Left ventricle myocardium inferior (tissue), 1 donor: ENCODE measurements at places on chromosomes 7 and 10.

GRCh38 chr7:38215735-38216670 is 38.0 kb downstream of the STARD3NL start:
- DNase-seq = peak; percentile 69

DNA sequence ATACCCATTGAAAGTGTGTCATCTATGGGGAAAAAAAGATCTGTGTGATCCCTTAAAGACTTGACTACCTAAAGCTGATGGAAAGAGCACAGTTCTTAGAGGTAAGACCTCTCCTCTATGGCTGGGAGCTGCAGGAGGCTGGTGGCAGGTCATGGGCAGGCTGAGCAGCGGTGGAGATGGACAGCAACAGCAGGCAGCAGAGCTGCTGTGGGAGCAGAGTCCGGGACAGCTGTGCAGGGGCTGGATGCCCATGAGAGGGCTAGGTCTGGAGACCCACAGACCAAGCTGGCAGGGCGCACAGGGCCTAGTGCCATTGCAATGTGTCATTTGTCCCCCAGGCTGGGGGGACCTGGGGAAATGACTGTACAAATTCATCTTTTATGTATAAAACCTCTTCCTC is 13.4 kb upstream of the EPHA1 start:
- DNase-seq = no peak

- DNase-seq = no peak
Measured at GRCh38 chr10:130707389-130707979, 571.3 kb downstream of the GLRX3 start.

GRCh38 chr10:35554461-35555056 is 50.6 kb upstream of the GJD4 start:
- no peak for DNase-seq

DNA sequence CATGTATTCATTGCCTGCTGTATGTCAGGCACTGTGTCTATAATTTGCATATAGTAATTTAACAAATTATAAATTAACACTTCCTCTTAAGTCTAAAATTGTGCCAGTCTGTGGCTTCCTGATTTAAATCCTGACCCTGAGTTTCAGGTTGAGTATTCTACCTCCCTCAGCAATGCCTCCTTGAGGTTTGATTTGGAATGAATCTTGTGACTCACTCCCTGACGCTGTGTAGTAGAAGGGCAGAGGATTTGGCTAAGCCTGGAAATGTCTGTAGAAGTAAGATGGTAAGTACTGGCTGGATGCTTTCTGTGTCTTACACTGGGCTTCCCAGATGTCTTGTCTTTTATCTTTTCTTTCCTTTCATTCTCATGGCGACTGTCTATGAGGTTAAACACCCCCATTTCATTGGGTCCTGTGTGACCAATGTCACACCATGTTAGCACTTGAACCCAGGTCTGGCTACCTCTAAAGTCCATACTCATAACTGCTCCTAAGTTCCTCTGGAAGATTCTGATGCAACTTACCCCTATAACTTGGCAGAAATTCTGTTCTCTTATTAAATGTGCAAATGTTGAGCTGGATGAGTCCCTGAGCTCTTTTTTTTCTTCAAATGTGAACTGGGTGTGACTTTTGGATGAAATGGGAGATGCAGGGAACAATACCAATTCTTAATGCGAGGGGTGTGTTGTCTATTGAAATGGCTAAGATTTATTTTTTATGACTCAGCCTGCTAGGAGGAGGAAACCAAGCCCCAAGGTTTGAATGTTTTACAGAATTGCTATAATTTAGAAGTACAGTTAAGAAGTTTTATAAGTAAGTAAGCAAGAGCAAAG is 48.5 kb downstream of the PLCE1 start:
- no peak for DNase-seq

DNA sequence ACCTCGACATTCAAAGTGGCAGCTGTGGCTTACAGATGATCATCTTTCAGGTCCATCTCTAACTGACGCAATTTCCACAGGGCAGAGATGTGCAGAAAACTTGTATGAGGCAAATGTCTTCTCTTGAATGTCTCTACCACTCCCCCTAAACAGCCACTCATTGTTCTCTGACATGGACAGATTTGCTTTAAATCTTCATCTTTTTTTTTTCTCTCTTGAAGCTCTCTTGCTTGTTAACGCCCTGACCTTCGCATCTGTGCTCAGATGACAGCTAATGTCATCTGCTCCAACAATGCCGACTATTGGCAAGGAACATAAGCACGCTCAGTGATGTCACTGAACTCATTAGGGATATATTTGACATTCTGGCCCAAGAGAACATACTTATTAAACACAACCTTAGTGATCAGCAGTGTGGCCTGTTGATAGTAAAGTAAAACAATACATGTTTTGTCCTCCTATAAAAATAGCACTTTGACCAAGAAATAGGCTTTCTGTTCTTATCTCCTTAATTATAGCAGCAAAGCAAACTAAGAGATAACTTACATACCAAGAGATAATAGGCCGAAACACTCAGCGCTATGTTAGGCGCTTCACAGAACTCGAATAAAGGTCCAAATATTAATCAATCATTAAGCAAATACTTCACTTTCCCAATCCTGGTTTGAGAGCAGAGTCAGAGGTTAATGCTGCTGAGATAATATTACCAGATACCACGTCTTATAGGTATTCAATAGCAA is 583.5 kb downstream of the PARD3 start:
- no peak for DNase-seq

DNA sequence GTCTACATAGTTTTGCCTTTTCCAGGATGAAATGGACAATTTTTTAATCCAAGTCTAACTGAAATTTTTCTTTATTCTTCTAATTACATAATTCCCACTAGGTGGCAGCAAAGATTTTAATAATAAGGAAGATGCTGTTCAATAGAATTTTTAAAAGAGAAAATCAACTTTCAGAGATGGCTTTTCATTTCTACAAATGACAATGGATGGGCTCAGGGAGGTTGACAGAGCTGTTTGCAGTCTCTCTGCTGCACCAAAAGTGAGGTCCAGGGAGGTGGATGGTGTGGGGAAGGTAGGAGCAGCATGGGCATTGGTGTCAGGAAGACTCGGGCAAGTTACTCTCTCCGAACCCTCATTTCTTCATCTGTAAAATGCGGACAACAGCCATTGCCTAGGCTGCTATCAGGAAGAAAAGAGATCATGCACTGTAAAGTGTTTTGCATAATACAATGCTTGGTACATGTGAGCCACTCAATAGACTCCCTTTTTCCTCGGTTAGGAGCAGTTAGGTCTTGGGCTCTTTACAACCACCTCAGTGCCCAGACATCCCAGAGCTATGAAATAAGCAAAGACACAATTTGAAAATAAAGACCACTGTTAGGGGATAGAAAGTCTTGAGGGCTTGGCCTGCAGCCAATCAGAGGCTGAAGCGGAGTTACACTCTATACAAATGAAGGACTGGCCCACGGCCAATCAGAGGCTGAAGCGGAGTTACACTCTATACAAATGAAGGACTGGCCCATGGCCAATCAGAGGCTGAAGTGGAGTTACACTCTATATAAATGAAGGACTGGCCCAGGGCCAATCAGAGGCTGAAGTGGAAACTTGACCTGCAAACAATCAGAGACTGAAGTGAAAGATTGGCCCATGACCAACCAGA is 107.1 kb downstream of the ABLIM1 start:
- DNase-seq = peak; percentile 65

GRCh38 chr10:58282615-58283014 is 13.7 kb downstream of the CISD1 start:
- DNase-seq = no peak

DNA sequence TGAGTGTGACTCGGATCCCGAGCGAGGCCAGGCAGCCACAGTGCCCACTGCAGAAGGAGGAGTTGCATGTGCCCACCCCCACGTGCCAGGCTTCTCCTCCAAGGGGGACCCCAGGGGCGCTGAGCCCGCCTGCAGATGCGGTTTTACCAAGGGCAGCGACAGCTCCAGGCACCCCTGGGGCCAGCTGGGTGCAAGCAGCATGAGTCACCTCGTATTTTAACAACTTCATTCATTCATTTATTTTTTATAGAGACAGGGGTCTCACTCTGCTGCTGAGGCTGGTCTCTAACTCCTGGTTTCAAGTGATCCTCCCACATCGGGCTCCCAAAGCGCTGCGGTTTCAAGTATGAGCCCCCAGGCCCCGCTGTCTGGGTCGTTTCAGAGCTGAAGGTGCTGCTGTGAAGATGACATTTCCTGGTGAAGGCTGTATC is 1.3 kb upstream of the FOXL3 start:
- DNase-seq = no peak

GRCh38 chr7:44794331-44794730 is 2.1 kb upstream of the PPIA start:
- DNase-seq = no peak

GRCh38 chr10:9733766-9734165 is 1283.9 kb upstream of the CELF2 start:
- DNase-seq = no peak

- no peak for DNase-seq
Measured at GRCh38 chr10:86254526-86255174, 111.9 kb downstream of the GRID1 start.

GRCh38 chr10:116722736-116723427 is 19.5 kb downstream of the HSPA12A start:
- no peak for DNase-seq

DNA sequence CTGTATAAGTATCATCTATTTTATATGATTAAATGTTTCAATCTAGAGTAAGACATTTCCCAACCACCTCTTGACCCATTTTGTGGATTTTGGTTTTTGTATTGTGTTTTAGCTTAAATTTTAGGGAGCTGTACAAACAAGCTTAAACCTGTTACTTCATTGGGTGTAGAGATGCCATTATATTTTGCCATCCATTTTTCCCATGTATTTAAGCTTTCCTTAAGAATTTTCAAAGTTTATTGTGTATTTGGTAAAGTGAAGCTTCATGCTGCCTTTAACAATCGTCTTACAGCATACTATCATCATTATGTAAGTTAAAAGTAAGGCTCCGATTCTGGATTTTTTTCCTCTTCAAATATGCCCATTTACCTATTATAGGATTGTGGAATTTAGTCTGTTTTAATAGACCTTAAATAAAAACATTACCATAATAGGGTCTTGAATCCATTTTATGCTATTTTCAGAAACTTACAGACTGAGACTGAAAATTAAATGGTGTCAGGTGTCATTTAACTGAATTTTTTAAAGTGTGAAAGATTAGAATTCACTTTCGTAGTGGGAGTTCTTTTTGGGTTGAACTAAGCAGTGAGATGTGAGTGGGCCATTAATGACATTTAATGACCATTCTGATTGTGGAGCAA is 2.2 kb downstream of the KMT2E start:
- DNase-seq = no peak

GRCh38 chr7:1727079-1727478 is 57.0 kb downstream of the ELFN1 start:
- DNase-seq = no peak

DNA sequence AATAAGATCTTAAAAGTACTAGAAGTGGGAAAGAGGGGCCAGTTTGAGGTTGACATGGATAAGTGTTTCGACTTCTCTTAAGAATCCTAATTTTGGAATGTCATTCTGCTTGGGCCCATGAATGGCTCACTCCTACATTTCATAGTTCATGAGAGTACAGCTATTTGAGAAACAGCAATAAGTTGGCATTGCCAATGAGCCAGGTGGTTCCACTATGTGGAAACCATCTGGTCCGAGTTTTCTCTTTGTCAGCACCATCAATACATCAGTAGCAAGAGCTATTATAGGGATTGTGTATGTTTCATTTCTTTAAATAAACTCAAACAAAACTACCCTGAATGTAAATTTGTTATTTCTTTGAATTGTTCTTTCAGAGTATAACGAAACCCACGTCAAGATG is 78.1 kb upstream of the NEBL start:
- no peak for DNase-seq

- no peak for DNase-seq
Measured at GRCh38 chr10:43671659-43672531, 23.2 kb upstream of the ZNF32 start.

DNA sequence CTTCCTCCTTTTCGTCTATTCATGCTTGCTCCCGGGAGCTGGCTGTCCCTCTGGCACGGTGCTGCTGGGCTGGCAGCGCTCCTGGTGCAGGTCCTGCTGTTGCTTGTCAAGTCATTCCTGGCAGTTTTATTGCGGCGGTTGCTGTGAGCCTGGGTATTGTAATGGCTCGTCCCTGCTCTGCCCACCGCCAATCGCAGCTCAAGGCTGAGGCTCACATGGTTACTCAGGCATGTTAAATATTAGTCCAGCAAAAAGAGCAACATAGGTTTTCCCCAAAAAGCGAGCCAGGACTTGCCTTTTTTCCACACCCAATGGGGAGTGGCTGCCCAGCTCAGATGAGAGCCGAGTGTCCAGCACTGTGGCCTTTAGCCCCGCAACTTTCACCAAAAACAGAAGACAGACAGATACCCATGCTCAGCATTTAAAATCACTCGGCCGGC is 492.9 kb upstream of the FOXK1 start:
- peak; percentile 82 for DNase-seq

GRCh38 chr10:3745521-3745920 is 39.5 kb downstream of the KLF6 start:
- no peak for DNase-seq

DNA sequence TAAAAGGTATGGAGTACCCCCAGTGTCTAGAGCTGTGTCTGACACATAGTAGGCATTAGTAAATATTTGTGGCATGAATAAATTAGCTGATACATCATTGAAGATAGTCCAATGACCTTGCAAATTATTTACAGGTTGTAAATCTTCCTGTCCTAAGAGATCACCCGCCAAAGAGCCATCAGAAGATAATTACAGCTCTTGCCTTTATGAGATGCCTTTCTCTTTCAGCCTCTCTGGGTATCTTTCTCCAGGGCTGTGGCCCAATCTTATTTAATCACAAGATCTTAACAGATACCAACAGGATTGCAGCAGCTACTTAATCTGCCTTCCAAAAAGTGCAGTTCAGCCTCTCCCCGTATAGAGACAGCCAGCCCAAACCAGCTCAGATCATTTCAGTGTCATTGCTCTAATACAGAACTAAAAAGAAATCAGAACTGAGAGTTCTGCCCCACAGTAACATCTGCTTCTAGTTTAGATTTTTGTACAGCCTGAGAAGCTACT is 41.5 kb downstream of the MYOF start:
- DNase-seq = no peak

GRCh38 chr7:124106575-124106974 is 73.7 kb upstream of the TMEM229A start:
- DNase-seq = no peak

DNA sequence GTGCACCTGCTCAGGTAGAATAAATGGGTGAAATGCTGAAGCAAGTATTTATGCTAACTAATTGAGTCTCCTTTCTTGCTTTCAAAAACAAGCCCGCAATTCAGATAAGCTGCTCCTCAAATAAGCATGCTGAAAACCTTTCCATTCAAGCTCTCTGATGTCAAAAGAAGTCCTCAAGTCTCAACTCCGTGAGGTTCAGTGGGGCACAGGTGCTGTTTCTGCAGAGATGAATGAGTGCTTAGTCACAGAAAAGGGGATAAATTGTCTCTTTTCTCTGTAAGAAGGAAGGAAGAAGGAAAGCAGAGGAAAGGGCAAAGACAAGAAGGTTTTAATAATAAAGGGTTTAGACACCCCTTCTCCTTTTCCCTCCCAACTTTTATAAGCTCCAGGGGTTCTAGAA is 229.8 kb upstream of the NPY start:
- DNase-seq = no peak

GRCh38 chr10:5525561-5526341 is 990 bp downstream of the CALML3 start:
- DNase-seq = no peak
